CD8-positive, alpha-beta memory T cell (primary cell): ENCODE measurements at places on chromosomes 2 and 18.

DNA sequence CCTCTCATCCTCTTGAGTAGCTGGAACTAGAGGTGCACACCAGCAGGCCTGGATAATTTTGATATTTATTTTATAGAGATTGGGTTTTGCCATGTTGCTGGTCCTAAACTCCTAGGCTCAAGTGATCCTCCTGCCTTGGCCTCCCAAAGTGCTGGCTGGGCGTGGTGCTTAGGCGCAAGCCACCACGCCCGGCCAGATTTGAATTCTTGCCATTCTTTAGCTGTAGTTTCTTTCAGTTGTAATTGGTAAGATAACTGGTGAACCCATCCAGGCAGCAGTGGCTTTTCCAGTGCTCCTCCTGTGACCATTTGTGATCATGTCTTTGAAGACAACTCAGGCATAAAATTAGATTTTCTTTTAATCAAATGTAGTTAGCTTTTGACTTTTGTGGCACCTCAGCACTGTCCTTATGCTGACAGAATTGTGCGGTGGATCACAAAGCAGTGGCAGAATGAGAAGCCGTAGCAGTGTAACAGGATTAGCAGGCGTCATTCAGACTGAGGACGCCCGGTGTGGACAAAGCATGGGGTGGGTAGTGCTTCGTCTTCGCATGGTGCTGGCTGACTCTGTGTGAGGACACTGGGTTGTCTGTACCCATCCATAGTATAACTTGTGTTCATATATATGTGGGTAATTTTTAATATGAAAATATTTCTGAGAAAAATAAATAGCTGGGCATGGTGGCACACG lies 30.0 kb upstream of the TOGARAM2 start:
- no peak for DNase-seq

- no peak for DNase-seq
These were observed 864 bp upstream of the MYL12A start for GRCh38 chr18:3246635-3247239.

- DNase-seq: no peak
These were observed 17.5 kb downstream of the AP1S3 start for GRCh38 chr2:223819891-223820290.

DNA sequence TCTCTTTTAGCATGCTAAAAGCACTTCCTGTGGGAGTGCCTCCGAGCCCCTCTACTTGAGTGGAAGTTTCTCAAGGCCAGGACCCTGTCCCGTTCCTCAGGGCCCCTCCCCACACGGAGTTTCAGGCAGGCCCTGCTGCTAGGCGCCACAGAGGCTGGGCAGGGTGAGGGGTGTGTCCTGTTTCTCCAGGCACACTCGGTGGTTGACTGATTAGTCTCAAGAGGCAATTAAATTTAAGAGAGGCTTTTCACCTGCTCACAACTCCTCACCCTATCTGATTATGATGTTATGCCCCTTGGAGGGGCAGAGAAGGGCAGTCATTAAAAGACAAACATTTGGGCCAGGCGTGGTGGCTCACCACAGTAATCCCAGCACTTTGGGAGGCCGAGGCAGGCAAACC lies 160.8 kb upstream of the HAAO start:
- DNase-seq: no peak

- DNase-seq: no peak
These were observed 256.5 kb downstream of the GBX2 start for GRCh38 chr2:235911633-235912233.

GRCh38 chr18:63677500-63678225 lies 16.0 kb upstream of the SERPINB3 start:
- no peak for DNase-seq

GRCh38 chr2:216351172-216351925 lies 20.9 kb downstream of the MARCHF4 start:
- DNase-seq: no peak
